ENCODE measurements at places on chromosomes 16 and 17.
A peak's percentile ranks its signal among the peaks of the same experiment; 100 is the strongest.

GRCh38 chr16:60120586-60120985, 1386.5 kb upstream of the GOT2 start:
- no peak for DNase-seq

DNA sequence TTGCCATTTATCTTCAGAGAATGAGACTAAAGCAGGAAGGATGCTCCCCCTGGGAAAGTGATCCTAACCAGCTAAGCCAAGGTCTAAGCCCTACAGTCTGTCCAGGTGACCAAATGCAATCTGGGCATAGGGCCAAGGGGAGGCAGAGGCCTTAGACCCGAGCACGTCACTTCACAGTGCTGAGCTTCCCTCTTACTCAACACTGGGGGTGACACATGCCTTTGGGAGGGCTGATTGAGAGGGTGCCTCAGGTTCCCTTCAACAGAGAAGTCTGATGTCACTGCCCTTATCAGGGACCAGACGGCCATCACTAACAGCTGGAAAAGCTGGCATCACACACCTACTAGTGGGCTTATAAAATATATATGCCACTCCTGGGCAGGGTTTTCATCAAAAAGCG, 4.0 kb downstream of the CIAO2B start:
- no peak for DNase-seq

DNA sequence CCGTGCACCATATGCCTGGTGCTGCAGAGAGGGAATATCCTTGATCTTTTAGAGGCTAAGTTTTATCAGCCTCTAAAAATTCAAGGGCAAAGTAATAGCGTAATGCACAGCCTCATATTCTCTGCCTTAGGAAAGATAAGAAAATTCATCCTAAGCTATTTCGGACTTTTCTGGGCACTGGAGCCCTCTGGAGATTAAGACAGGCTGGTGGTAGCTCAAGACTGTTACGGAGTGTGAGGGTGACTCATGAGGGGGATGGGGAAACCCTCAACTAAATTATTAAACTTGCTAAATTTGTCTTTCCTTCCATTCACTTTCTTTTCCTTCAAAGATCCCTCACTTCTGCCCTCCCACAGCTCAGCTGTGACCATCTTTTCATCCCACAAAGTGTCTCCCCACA, 73.3 kb downstream of the RPH3AL start:
- DNase-seq, result no peak

DNA sequence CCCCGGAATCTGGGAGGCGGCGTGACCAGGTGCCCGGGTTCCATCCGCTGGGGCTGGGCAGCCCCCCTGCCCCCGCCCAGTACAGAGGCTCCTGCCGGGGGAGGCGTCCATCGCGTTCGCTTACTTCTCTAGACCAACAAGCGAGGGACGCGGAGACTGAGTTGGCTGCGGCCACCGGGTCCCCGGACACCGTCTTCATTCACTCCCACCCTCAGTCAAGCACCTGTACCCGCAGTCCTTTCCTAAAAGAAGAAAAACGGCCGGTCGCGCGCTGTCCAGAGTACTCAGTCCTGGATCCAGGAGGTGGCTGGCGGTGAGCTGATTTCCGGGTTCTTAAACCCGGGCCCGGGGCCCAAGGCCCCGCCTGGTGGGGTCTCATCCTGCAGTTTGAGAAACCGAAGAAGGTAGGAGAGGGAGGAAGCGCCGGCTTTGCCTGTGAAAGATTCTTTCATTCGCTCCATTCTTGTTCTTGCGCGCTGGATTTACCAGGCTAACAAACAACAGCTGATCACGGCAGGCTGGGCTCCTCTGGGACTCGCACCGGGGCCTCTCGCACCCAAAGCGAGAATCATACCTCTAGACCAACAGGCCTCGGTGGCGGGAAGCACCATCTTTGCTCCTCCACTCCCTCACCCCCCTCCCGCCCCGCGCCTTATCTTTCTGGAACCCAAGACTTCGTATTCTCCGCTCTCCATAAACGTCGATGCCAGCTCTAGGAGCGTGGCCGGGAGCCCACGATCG, 17.4 kb upstream of the OR1F1 start:
- no peak for DNase-seq

DNA sequence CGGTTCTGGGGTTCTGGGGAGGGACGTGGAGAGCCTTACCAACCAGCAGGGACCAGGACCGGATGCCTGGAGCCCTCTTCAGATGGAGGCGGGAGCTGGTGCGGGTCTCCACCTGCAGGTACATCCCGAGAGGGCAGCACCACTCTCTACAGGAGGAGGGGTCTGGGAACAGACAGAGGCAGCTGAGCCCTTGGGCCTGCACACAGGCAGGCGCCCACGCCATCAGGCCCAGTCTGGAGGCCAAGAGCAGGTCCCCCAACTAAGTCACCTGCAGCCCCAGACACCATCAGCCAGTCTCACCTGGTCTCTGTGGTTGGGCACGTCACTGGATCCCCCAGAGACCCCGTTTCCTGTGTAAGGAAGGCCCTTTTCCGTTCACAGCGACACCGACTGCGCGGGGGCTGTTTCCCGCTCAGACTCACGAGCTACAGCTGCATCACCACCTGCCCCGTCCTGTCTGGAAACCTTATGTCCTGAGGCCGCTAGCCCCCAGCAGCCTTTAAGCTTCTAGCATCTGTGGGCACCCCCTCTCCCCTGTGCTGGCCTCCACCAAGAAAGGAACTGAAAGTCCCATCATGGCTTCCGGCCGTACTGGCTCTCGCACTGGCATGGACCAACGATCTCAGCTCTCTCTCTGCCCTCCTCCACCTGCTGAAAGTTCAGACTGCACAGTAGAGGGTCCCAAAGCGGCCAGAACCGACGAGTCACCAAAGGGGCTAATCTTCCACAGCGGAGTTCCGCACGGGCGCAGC, 1.2 kb downstream of the CYBC1 start:
- DNase-seq, result peak; percentile 54

DNA sequence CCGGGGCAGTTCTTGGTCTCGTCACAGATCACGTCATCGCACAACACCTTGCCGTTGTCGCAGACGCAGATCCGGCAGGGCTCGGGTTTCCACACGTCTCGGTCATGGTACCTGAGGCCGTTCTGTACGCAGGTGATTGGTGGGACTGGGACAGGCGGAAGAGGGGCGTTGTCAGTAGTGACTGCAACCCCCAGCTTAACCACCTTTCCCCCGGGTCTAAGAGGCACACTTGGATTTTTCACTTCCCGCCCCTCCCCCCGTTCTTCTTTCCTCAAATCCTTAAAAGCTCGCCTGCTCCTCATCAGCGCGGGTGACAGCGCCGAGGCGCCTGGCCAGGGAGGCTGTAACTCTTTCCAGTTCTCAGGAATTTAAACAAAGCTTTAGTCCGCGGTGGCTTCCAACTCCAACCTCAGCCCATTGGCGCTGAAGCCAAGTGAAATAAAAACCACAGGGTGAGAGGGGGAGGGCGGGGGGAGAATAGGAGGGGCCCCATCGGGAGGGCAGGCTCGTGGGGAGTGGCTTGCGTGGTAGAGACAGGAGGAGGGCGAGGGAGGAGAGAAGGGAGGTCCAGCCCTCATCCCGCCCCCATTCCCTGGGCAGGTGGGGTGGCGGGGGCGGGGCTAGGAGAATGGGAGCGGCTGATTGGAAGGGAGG, 1.5 kb downstream of the COL1A1 start:
- DNase-seq, result no peak

- DNase-seq, result no peak
Measured at GRCh38 chr17:39867084-39867879, 720 bp upstream of the ZPBP2 start.

DNA sequence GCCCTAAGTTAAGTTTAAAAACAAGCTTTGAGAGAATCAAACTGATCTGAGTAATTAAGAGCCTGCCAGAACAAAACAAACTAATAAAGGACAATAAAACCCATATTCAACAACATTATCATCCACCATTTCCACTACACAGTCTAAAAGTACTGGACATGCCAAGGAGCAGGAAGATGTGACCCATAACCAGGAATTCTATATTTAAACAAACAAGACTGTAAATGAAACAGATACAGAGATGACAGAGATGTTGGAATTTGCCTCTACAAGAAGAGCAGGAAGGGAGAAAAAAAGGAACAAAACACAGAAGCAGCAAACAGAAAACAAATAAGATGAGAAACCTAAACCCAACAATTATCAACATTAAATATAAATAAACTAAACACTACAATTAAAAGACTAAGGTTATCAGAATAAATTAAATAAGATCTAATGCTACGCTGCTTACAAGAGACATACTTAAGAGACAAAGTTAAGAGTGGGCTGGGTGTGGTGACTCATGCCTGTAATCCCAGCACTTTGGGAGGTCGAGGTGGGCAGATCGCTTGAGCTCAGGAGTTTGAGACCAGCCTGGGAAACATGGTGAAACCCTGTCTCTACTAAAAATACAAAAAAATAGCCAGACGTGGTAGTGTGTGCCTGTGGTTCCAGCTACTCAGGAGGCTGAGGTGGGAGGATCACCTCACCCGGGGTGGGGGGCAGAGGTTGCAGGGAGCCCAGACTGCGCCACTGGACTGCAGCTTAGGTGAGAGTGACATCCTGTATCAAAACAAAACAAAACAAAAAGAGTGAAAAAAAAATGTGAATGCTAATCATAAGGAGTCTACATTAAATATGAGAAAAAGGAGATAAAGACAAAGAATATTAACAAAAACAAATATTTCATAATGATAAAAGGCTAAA, 50.6 kb downstream of the CREBBP start:
- no peak for DNase-seq

DNA sequence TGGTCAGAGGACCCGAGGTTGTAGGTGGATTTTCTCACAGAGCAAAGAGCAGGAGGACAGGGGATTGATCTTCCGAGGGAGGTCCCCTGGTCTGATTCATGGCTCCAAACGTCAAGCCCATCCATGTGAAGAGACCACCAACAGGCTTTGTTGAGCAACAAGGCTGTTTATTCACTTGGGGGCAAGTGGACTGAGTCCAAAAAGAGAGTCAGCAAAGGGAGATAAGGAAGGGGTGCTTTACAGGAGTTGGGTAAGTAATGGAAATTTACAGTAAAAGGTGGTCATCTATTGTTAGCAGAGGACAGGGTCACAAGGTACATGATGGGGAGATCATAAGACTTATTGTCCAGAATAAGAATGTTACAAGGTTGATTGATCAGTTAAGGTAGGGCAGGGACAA, 2285.8 kb downstream of the TP53TG3F start:
- DNase-seq, result no peak

- no peak for DNase-seq
Measured at GRCh38 chr16:72317446-72317845, 145.5 kb upstream of the PMFBP1 start.

- no peak for DNase-seq
Measured at GRCh38 chr16:56684256-56684925, 2.1 kb downstream of the MT1X start.

DNA sequence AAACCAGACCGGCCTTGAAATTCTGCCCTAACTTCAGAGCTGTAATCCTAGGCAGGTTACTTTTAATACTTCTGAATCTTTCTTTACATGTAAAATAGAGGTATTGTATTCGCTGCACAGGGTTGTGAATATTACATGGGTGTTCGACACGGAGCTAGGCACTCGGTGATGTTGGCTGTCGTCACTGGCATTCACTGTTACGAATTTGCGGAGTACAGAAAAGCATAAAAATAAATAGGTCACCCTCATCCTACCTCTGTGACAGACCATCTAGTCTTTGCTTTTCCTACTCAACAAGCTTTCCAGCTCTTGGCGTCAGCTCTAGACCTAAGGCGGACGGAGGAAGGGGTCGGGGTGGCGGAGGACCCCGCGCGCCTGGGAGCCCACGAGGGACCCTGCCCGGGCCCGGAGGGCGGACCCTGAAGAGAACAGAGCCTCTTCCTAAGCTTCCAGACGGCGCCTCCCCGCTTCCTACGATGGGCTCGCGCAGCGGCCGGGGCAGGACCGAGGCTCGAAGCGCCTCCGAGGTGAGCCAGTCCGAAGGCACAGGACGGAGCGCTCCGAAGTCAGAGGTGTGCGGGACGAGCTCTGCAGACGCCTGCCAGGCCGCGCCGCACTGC, 879 bp upstream of the SPG7 start:
- DNase-seq, result no peak

DNA sequence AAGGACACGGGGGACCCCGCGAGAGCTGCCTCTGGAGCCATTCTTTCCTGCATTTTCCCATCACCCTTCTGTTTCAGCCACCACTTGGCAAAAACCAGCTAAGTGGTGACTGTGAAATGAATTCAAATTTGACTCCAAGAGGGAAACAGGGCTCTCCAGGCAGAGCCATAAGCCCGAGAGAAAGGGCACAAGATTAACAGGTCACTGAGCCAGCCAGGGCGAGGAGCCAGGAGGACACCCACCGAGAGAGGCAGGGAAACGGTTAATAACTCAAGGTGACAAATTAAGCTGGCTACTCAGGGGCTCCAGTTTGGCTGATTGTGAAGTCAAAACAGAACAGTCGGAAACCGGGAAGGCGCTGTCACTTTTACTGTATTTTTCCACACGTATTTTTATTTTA, 67.8 kb upstream of the SOX9 start:
- DNase-seq, result no peak

- no peak for DNase-seq
Measured at GRCh38 chr17:19366637-19366972, 4.1 kb upstream of the B9D1 start.

Measured in stimulated activated CD8-positive, alpha-beta memory T cell treated with anti-CD3 and anti-CD28 coated beads, Interleukin-7, amount 100 ng/mL, for 1 hour (primary cell).